Hepatocyte (in vitro differentiated cells): ENCODE measurements at places on chromosomes 6 and 20. TPM values are rescaled to one million over a fixed set of nuclear protein-coding genes. Genes with fewer than 3 reads are reported as not detected.

TMC2 gene
- not detected in 2 replicates for total RNA-seq

ADA gene
- 10.4 and 15.5 TPM in 2 replicates for total RNA-seq

ARMC12 gene
- 0.83 and 1.4 TPM in 2 replicates for total RNA-seq

PRRT1 gene
- total RNA-seq, result 0.10 TPM in 1 of 2 replicates, not detected in the other

MLIP gene
- total RNA-seq, result 0.96 and 1.2 TPM in 2 replicates

RAMACL gene
- total RNA-seq, result 1.1 and 1.6 TPM in 2 replicates

EFCAB8 gene
- 0.53 TPM in 1 of 2 replicates, not detected in the other for total RNA-seq

PAK5 gene
- total RNA-seq, result 0.76 and 0.97 TPM in 2 replicates

SLC22A2 gene
- 0.43 and 1.2 TPM in 2 replicates for total RNA-seq

RSPO4 gene
- total RNA-seq, result 0.08 and 0.57 TPM in 2 replicates

FRK gene
- total RNA-seq, result 15.3 and 16.9 TPM in 2 replicates

MDFI gene
- total RNA-seq, result 106 and 115 TPM in 2 replicates

C6orf15 gene
- not detected in 2 replicates for total RNA-seq

DYNLT2 gene
- total RNA-seq, result 2.9 and 4.0 TPM in 2 replicates

SLC44A4 gene
- 76.2 and 92.0 TPM in 2 replicates for total RNA-seq

NHLRC1 gene
- 0.84 and 1.5 TPM in 2 replicates for total RNA-seq

- H3K4me3 ChIP-seq, result no peak overlapping the region
- no peaks in the 10 kb centered on the region for H3K27me3 ChIP-seq
- peak; percentile 12 for DNase-seq
- no peak overlapping the region for H3K27ac ChIP-seq
- no peaks in the 10 kb centered on the region for H3K4me1 ChIP-seq
These were observed 156.2 kb downstream of the THBS2 start for GRCh38 chr6:169097381-169097959.

DNA sequence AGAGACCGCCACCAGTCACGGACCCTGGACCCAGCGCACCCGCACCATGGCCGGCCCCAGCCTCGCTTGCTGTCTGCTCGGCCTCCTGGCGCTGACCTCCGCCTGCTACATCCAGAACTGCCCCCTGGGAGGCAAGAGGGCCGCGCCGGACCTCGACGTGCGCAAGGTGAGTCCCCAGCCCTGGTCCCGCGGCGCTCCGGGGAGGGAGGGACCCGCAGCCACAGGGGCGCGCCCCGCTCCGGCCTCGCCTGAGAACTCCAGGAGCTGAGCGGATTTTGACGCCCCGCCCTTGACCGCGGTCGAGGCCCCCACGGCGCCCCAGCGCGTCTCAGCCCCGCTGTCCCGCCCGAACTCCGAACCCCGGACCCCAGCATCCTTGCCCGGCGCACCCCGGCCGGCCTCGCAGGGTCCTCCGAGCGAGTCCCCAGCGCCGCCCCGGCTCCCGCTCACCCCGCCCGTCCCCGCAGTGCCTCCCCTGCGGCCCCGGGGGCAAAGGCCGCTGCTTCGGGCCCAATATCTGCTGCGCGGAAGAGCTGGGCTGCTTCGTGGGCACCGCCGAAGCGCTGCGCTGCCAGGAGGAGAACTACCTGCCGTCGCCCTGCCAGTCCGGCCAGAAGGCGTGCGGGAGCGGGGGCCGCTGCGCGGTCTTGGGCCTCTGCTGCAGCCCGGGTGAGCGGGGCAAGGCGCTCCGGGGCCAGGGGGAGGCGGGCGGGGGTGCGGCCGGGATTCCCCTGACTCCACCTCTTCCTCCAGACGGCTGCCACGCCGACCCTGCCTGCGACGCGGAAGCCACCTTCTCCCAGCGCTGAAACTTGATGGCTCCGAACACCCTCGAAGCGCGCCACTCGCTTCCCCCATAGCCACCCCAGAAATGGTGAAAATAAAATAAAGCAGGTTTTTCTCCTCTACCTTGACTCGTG lies at the start of gene OXT:
Gene OXT, plus strand, starts transcription at position 11 of the 920 bp plus-strand sequence. Its CDS starts 36 bp downstream, at position 47.
- no peak within 1 kb of the TSS for H3K27ac ChIP-seq
- H3K4me1 ChIP-seq, result peaks cover 10% of the 10 kb centered on the region
- peak within 1 kb of the TSS; percentile 42 for H3K4me3 ChIP-seq
- DNase-seq, result peak; percentile 53

- no peaks in the 10 kb centered on the region for H3K36me3 ChIP-seq
- DNase-seq, result no peak
- no peak overlapping the region for H3K27ac ChIP-seq
- no peak overlapping the region for H3K4me3 ChIP-seq
- no peaks in the 10 kb centered on the region for H3K27me3 ChIP-seq
These were observed 25.2 kb downstream of the SUMO4 start for GRCh38 chr6:149425224-149425623.

DNA sequence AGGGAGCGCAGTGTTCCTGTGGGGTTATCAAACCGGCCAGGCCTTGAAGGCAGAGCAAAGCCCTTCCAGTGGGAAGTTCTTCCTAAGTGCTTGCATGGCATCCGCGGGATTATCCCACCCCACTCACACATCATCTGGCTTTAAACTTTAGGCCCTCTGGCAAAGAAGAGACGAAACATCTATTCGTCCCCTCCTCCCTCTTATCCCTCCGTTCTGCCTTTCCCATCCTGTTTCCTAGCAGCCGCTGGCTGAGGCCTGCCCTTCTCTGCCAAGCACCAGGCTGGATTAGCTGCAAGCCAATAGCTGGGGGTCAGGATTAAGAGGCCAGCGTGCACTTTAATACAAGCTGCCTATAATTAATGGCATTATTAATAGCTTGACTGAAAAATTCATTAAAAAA lies 621.0 kb downstream of the PKHD1 start:
- no peak overlapping the region for H3K27ac ChIP-seq
- no peaks in the 10 kb centered on the region for H3K27me3 ChIP-seq
- DNase-seq, result no peak

DNA sequence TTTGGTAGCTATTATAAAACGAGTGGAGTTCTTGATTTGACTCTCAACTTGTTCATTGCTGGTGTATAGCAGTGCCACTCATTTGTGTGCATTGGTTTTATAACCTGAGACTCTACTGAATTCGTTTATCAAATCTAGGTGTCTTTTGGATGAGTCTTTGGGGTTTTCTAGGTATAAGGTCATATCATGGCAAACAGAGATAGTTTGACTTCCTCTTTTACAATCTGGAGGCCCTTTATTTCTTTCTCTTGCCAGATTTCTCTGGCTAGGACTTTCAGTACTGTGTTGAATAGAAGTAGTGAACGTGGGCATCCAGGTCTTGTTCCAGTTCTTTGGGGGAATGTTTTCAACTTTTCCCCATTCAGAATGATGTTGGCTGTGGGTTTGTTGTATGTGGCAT lies 38.8 kb downstream of the SUMO4 start:
- H3K4me1 ChIP-seq, result peaks cover 16% of the 10 kb centered on the region
- no peak overlapping the region for H3K4me3 ChIP-seq

- no peak for DNase-seq
- no peaks in the 10 kb centered on the region for H3K36me3 ChIP-seq
- H3K4me3 ChIP-seq, result no peak overlapping the region
- no peaks in the 10 kb centered on the region for H3K27me3 ChIP-seq
- no peaks in the 10 kb centered on the region for H3K4me1 ChIP-seq
These were observed 180.6 kb upstream of the HTR1E start for GRCh38 chr6:86756640-86757229.

DNA sequence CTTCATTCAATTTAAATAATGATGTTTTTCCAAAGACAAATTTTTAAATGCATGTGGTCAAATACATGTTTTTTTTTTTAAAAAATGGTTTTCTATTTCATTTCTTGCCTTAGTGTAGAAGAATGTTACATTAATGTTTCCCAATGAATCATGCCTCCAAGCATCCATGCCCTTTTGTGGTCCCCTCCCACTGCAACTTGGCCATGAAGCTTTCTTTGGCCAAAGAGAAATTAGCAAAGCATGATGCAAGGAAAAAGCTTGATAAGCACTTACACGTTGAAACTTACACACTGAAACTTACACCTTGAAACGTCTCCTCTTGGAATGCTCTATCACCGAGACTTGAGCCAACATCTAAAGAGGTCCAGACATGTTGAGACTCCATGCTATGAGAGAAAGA lies 93.0 kb upstream of the ELOVL5 start:
- H3K4me1 ChIP-seq, result peaks cover 4% of the 10 kb centered on the region
- no peaks in the 10 kb centered on the region for H3K36me3 ChIP-seq
- H3K27me3 ChIP-seq, result no peaks in the 10 kb centered on the region
- no peak overlapping the region for H3K4me3 ChIP-seq
- no peak for DNase-seq

GRCh38 chr6:11368264-11368663 lies 135.8 kb upstream of the NEDD9 start:
- no peak for DNase-seq
- H3K27ac ChIP-seq, result peak overlapping the region; percentile 63
- no peaks in the 10 kb centered on the region for H3K36me3 ChIP-seq
- H3K27me3 ChIP-seq, result no peaks in the 10 kb centered on the region
- H3K4me1 ChIP-seq, result peaks cover 11% of the 10 kb centered on the region

DNA sequence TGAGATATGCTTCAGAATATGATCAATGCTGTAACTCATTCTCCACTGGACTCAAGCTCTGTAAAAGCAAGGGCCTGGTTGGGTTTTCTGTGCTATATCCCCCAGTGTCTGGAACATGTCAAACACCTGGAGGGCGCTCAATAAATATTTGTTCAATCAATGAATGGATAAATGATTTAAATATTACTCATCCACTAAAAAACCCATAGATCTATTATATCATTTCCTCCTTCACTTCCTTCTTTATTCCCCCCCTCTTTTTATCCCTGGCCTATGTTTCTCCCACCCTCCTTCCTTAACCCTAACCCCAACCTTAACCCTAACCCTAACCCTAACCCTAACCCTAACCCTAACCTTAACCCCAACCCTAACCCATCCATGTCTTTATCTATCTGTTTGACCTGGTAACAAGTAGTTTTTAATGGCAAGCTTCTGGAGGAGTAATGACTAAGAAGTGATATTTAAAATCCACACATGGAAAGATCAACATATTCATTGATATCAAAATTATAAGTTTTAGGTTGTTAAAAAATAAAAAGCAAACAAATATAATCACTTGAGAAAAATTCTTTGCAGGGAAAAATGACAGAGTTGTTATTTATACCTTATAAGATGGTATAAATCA lies 103.8 kb upstream of the GLP1R start:
- H3K4me1 ChIP-seq, result no peaks in the 10 kb centered on the region
- H3K36me3 ChIP-seq, result no peaks in the 10 kb centered on the region
- H3K27ac ChIP-seq, result no peak overlapping the region
- no peak for DNase-seq
- peaks cover 7% of the 10 kb centered on the region for H3K27me3 ChIP-seq

GRCh38 chr6:152155792-152156191 lies 348.3 kb downstream of the ESR1 start:
- no peaks in the 10 kb centered on the region for H3K36me3 ChIP-seq
- no peaks in the 10 kb centered on the region for H3K27me3 ChIP-seq
- no peak overlapping the region for H3K27ac ChIP-seq
- no peak overlapping the region for H3K4me3 ChIP-seq
- no peaks in the 10 kb centered on the region for H3K4me1 ChIP-seq

DNA sequence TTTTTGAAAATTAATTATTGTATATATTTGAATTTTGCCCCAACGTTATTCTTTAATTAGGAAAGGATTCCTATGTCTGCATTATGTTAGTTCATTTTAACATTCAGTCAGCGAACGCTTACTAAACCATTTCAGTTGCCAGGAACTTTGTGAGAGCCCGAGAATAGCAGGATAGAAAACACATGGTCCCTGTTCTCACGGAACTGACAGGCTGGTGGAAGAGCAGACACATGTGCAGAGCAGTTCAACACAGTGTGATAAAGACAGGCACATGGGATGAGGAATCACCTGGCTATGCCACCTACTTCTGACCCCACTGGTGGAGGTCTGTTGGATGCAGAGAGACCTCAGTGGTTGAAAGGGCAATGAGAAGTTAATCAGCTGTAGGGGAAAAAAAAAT lies 367.2 kb downstream of the EPM2A start:
- H3K4me1 ChIP-seq, result no peaks in the 10 kb centered on the region
- no peak overlapping the region for H3K4me3 ChIP-seq
- H3K36me3 ChIP-seq, result no peaks in the 10 kb centered on the region
- H3K27ac ChIP-seq, result no peak overlapping the region
- DNase-seq, result no peak
- no peaks in the 10 kb centered on the region for H3K27me3 ChIP-seq

- peak overlapping the region; percentile 60 for H3K27ac ChIP-seq
- DNase-seq, result no peak
- no peak overlapping the region for H3K4me3 ChIP-seq
- no peaks in the 10 kb centered on the region for H3K36me3 ChIP-seq
- no peaks in the 10 kb centered on the region for H3K27me3 ChIP-seq
- H3K4me1 ChIP-seq, result peaks cover 5% of the 10 kb centered on the region
These were observed 101.9 kb downstream of the FIG4 start for GRCh38 chr6:109793021-109793420.

DNA sequence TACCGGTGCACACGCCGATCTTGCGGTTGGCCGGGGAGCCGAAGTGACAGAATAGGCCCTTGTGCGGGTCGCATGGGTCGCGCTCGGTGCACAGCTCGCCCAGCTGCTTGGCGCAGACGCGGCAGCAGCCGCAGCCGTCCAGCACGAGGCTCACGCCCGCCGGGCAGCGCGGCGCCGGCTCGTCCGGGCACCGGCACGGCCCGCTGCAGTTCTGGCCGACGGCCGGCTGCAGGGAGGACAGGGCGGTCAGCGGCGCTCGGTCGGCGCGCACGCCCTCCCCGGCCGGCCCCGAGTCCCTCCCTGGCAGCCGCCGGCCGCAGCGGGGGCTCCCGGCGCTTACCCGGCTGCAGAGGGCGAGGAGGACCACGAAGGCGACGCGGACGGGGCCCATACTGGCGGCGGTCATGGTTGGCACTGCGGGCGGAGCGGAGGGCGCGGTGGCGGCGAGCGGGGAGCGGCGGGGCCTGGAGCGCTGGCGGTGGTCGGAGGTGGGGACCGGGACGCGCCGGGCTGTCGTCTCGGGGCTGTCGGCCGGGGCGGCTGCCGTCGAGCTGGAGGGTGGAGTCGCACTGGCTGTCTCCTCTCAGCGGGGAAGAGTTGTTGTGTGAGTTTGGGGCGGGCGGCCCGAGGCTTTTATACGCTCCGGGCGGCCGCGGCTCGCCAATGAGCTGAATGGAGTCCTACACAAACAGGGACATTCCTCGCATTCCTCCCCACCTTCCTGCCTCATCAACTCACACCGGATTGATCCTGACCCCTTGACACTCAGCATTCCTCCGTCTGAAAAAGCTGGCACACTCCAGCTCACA lies at the start of gene CCN2:
Gene CCN2, minus strand, starts transcription at position 606 of the 809 bp plus-strand sequence. Its CDS starts 200 bp downstream, at position 406.
- H3K4me1 ChIP-seq, result peaks cover 20% of the 10 kb centered on the region
- no peaks in the 10 kb centered on the region for H3K36me3 ChIP-seq
- H3K27me3 ChIP-seq, result no peaks in the 10 kb centered on the region
- H3K4me3 ChIP-seq, result peak within 1 kb of the TSS; percentile 67
- peak; percentile 92 for DNase-seq

DNA sequence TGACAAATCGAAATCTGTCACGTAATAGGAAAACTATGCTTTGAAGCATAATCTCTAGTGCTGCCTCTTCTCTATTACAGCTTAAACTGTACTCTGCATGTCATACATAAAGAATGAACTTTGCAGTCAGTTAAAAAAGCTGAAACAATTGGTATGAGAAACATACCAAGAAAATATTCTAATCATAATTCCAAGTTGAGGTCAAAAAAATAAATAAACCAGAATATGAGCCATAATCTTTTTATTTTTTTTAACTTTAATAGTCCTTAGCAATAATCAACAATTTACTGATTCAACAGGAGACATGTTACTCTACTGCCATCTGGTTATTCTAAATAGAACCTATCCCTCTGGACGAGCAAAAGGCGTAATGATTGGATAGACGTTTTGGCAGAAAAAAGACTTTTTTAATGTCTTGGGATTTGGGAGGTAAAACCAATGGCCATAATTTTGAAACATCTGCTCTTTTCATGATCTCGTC lies 224.4 kb upstream of the FLRT3 start:
- H3K27me3 ChIP-seq, result no peaks in the 10 kb centered on the region
- no peaks in the 10 kb centered on the region for H3K36me3 ChIP-seq

GRCh38 chr20:48669946-48670605 lies 157.7 kb downstream of the PREX1 start:
- H3K27me3 ChIP-seq, result no peaks in the 10 kb centered on the region
- no peaks in the 10 kb centered on the region for H3K4me1 ChIP-seq
- no peaks in the 10 kb centered on the region for H3K36me3 ChIP-seq

GRCh38 chr20:48975955-48976354 lies 54.4 kb downstream of the ARFGEF2 start:
- H3K4me3 ChIP-seq, result no peak overlapping the region
- no peak for DNase-seq
- H3K27me3 ChIP-seq, result no peaks in the 10 kb centered on the region
- peak overlapping the region; percentile 30 for H3K27ac ChIP-seq
